GM23338 (cell line): ENCODE measurements at places on chromosomes 7 and 10. TPM values are rescaled to one million over a fixed set of nuclear protein-coding genes. Genes with fewer than 3 reads are reported as not detected.

GRCh38 chr10:76114581-76115001 is 683.2 kb downstream of the LRMDA start:
- no peaks in the 10 kb centered on the region for H3K36me3 ChIP-seq
- H3K27ac ChIP-seq, result no peak overlapping the region
- peaks cover 14% of the 10 kb centered on the region for H3K4me1 ChIP-seq
- H3K27me3 ChIP-seq, result peaks cover 18% of the 10 kb centered on the region; the same call in 1 of the 2 replicates
- no peak overlapping the region for H3K4me3 ChIP-seq
- DNase-seq, result no peak

Gene OR6V1
- total RNA-seq, result not detected in 2 replicates

Gene SH2D4B
- not detected in 2 replicates for total RNA-seq

GRCh38 chr7:131640686-131641085 is 84.3 kb upstream of the PODXL start:
- H3K27ac ChIP-seq, result no peak overlapping the region
- DNase-seq, result no peak
- H3K27me3 ChIP-seq, result no peaks in the 10 kb centered on the region
- H3K4me3 ChIP-seq, result no peak overlapping the region
- peaks cover 7% of the 10 kb centered on the region; the same call in 1 of the 2 replicates for H3K4me1 ChIP-seq
- no peaks in the 10 kb centered on the region for H3K36me3 ChIP-seq

DNA sequence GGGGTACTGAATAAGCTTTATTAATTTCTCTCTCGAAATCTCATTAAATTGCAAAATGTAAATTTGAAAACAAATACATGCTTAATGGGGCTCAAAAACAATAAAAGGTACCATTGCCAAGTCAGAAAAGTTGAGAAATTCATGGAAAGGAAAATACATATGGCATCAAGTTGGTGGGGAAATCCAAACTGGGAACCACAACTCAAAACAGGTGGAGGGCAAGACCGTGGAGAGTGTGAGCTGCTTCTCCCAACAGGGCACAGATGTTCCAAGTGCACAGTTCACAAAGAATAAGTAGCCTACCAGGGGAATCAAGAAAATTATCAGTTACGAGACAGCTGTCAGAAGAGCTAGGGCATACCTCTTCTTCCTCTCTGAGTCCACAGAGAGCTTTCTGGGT is 26.6 kb downstream of the MKX start:
- no peaks in the 10 kb centered on the region for H3K4me1 ChIP-seq
- H3K4me3 ChIP-seq, result no peak overlapping the region
- H3K27ac ChIP-seq, result no peak overlapping the region
- H3K36me3 ChIP-seq, result no peaks in the 10 kb centered on the region

GRCh38 chr10:22338931-22339330 is 6.4 kb upstream of the SPAG6 start:
- peaks cover 100% of the 10 kb centered on the region for H3K27me3 ChIP-seq
- peaks cover 32% of the 10 kb centered on the region for H3K4me1 ChIP-seq
- H3K4me3 ChIP-seq, result no peak overlapping the region
- H3K27ac ChIP-seq, result no peak overlapping the region

DNA sequence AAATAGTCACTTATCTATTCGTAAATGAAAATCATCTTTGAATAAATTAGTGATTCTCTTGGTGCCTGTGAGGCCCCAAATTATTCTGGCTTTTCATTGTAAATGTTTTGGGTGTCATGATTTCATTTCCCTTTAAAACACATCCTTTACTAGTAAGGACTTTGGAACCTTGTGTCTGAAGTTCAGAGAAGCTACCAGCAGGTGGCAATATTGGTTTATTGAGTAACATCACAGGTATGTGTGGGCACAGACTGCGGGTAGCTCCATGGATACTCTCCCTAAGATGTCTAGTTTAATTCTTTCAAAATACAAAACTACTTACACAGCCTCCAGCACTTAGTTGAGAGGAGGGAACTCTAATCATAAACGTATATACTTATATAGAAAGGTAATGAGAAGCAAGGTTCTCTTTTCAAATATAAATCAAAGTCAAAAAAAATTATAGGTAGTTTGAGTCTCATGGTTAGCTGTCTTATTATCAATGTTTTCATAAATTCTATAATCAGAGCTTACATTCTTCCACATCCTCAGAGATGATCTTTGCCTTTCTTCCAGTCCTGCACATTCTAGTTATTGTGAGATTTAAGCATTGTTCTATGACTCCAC is 449.6 kb downstream of the GRM8 start:
- H3K4me3 ChIP-seq, result no peak overlapping the region
- no peaks in the 10 kb centered on the region for H3K27me3 ChIP-seq
- no peaks in the 10 kb centered on the region for H3K4me1 ChIP-seq
- peak; percentile 92 for DNase-seq
- H3K27ac ChIP-seq, result no peak overlapping the region
- H3K36me3 ChIP-seq, result no peaks in the 10 kb centered on the region

DNA sequence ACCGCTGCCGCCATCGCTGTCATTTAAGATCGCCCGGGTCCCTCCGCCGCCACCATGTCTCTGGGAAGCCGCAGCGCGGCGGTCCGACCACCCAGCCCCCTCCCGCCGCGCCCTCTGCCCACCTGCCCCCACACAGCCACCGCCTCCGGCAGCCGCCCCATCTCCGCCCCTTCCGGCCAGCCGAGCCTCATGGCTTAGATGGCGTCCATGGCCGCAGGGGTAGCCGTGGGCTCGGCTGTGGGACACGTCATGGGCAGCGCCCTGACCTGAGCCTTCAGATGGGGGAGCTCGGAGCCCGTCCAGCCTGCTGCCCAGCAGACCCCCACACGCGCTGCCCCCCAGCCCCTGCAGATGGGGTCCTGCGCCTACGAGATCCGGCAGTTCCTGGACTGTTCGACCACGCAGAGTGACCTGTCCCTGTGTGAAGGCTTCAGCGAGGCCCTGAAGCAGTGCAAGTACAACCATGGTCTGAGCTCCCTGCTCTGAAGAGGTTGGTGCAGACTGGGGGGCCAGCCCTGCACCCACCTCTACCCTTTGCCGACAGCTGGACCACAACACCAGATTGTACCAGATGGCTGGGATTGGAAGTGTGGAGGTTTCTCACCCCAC is 38.0 kb upstream of the TARP start:
- H3K36me3 ChIP-seq, result no peaks in the 10 kb centered on the region
- no peaks in the 10 kb centered on the region for H3K27me3 ChIP-seq
- DNase-seq, result peak; percentile 76
- peak overlapping the region; percentile 51 for H3K4me3 ChIP-seq

DNA sequence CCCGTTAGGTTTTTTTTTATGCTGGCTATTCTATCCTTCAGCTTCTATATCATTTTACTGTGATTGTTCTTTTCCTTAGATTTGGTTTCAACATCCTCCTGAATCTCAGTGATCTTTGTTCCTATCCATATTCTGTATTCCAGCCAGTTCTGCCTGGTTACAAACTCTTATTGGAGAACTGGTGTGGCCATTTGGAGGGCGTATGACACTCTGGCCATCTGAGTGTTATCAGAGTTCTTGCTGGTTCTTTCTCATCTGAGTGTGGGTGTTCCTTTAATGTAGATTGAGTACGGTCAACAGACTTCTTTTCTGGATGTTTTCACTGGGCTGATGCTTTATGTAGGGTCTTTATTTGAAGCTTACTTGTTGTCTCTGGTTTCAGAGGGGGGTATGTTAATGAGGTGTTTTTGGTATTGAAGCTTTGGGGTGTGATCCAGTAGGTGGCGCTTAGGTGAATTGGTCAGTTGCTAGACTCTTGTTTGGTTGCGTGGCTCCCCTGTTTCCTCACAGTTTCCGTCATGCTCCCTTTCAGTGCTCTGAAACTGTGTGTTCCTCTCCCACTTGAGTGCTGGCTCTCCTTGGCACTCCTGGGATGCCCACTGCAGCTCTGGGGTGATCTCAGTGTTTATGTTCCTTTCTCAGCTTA is 80.7 kb downstream of the FANK1 start:
- no peak overlapping the region for H3K4me3 ChIP-seq
- no peaks in the 10 kb centered on the region for H3K36me3 ChIP-seq
- no peaks in the 10 kb centered on the region for H3K27me3 ChIP-seq
- peak; percentile 73 for DNase-seq
- no peak overlapping the region for H3K27ac ChIP-seq

Gene ZNF518A
- total RNA-seq, result 44.6 and 46.3 TPM in 2 replicates

- H3K27me3 ChIP-seq, result no peaks in the 10 kb centered on the region
- DNase-seq, result peak; percentile 50
- peaks cover 55% of the 10 kb centered on the region for H3K4me1 ChIP-seq
Observed at GRCh38 chr10:35416619-35417312, 80.5 kb downstream of the CCNY start.

- no peak overlapping the region for H3K4me3 ChIP-seq
- no peaks in the 10 kb centered on the region for H3K36me3 ChIP-seq
Observed at GRCh38 chr10:3911713-3912442, 126.9 kb upstream of the KLF6 start.

DNA sequence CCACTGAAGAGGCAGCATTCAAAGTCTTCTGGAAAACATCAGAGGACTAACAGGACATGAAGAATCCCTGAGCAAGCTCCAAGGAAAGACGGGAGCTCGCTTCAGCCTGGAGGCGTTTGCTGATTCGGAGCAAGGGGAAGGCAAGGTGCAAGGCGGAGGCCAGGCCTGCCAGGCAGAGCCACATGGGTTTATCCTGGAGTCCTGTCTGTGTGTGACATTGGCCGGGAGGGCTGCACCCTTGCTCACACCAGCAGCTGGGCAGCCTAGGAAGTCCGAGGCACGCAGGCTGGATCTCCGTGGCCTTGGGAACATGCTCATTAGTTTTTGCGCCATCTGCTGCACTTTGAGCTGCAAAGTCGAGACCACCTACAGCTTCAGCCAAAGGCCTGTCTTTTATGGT is 22.3 kb upstream of the LARP4B start:
- H3K4me3 ChIP-seq, result no peak overlapping the region
- no peak for DNase-seq
- no peaks in the 10 kb centered on the region for H3K36me3 ChIP-seq
- no peaks in the 10 kb centered on the region for H3K4me1 ChIP-seq

- DNase-seq, result no peak
- no peaks in the 10 kb centered on the region for H3K27me3 ChIP-seq
Observed at GRCh38 chr10:70306886-70307520, 23.2 kb upstream of the NPFFR1 start.

DNA sequence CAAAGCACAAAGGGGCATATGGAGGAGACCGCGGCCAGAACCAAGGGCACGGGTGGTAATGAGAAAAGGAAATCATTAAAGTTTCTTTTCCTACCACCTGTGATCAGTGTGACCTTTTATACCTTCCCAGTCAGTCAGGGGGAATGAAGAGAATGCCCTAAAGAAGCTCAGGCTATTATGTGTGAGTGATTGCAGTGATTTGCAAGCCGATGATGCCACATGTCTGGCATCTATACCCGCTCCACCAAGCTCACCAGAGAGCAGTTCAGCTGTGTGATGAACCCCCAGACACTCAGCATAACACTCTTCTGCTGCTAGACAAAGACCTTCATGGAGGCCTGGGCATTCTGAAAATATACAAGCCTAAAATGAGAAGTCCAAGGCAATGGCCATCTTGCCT is 106.2 kb upstream of the AGK start:
- DNase-seq, result no peak
- no peaks in the 10 kb centered on the region for H3K36me3 ChIP-seq
- no peaks in the 10 kb centered on the region for H3K4me1 ChIP-seq
- H3K27ac ChIP-seq, result no peak overlapping the region
- H3K4me3 ChIP-seq, result no peak overlapping the region

GRCh38 chr10:78934532-78934898 is 134.3 kb upstream of the ZMIZ1 start:
- peaks cover 9% of the 10 kb centered on the region for H3K4me1 ChIP-seq
- H3K4me3 ChIP-seq, result no peak overlapping the region
- H3K27me3 ChIP-seq, result no peaks in the 10 kb centered on the region

Gene FAM241B
- 6.7 and 8.7 TPM in 2 replicates for total RNA-seq

Gene SLC18A3
- 0.12 TPM in 1 of 2 replicates, not detected in the other for total RNA-seq

- H3K4me1 ChIP-seq, result peaks cover 4% of the 10 kb centered on the region
- DNase-seq, result peak; percentile 84
- H3K4me3 ChIP-seq, result 0 out of 2 replicates have a peak overlapping the region, but pooled peaks have one; percentile 4
- H3K27ac ChIP-seq, result no peak overlapping the region; the same call in 1 of the 2 replicates
- peaks cover 2% of the 10 kb centered on the region; the same call in 1 of the 2 replicates for H3K36me3 ChIP-seq
Observed at GRCh38 chr7:149477494-149478443, 16.9 kb upstream of the ZNF777 start.

Gene TUBAL3
- not detected in 2 replicates for total RNA-seq

GRCh38 chr7:19587291-19587690 is 121.5 kb downstream of the POLR1F start:
- no peaks in the 10 kb centered on the region for H3K4me1 ChIP-seq
- DNase-seq, result peak; percentile 63
- no peaks in the 10 kb centered on the region for H3K27me3 ChIP-seq
- H3K36me3 ChIP-seq, result no peaks in the 10 kb centered on the region
- no peak overlapping the region for H3K4me3 ChIP-seq

Gene ARID5B
- 1.3 and 1.5 TPM in 2 replicates for total RNA-seq

Gene HECW1
- 19.2 and 21.8 TPM in 2 replicates for total RNA-seq

DNA sequence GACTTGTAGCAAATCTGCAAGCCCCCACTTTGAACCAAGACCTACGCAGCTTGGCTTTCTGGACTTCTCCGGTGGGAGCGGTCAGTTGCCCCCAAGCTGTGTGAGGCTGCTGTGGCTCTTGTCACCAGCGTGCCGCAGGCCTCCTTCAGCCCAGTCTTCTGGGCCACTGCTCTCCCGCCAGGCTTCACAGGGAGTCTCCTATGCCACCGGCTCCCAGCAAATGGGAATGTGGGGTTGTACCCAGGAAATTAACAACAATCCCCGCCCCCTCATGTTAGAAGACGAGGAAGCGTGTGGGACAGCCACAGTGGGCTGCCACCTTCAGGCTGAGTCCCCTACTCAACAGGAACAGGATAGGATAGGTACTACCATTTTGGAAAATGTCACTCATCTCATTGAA is 4.2 kb downstream of the WDR86 start:
- DNase-seq, result no peak
- no peaks in the 10 kb centered on the region for H3K36me3 ChIP-seq
- peaks cover 7% of the 10 kb centered on the region for H3K4me1 ChIP-seq
- no peak overlapping the region for H3K27ac ChIP-seq

Gene AKR1C4
- not detected in 2 replicates for total RNA-seq

DNA sequence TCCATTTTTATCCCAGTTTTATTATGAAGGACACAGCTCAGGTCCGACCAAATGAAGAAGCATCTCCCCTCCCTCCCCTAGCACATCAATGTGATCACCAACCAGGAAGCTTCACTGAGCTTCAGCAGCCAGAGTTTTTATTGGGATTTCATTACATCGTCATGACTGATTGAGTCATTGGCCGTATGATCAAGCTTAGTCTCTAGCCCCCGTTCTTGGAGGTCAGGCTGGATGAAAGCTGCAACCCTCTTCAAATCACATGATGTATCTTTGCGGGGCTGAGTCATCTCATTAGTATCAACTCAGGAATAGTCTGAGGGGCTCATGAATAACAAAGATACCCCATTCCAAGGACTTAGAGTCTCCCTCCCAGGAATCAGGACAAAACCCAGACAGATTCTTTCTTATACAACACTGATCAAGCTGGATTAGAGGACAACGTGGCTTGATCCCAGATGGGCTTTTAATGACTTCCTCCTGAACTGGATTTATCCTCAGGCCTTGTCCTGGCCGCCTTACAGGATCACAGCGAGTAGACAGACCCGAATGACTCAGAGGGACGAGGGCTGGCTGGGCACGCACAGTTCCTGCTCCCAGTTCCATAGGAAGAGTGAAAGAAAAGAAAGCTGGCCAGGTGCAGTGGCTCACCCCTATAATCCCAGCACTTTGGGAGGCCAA is 14.5 kb downstream of the LIMK1 start:
- no peaks in the 10 kb centered on the region for H3K27me3 ChIP-seq
- peaks cover 17% of the 10 kb centered on the region for H3K4me1 ChIP-seq
- H3K27ac ChIP-seq, result 0 out of 2 replicates have a peak overlapping the region, but pooled peaks have one; percentile 45
- peaks cover 18% of the 10 kb centered on the region for H3K36me3 ChIP-seq

GRCh38 chr10:128963211-128964099 is 503.6 kb upstream of the MGMT start:
- H3K27me3 ChIP-seq, result no peaks in the 10 kb centered on the region
- H3K36me3 ChIP-seq, result no peaks in the 10 kb centered on the region; the same call in 1 of the 2 replicates
- no peak for DNase-seq
- no peak overlapping the region for H3K27ac ChIP-seq

GRCh38 chr10:19493917-19494316 is 322.3 kb upstream of the PLXDC2 start:
- H3K27ac ChIP-seq, result no peak overlapping the region
- no peaks in the 10 kb centered on the region for H3K27me3 ChIP-seq
- peak; percentile 19 for DNase-seq
- peaks cover 6% of the 10 kb centered on the region; the same call in 1 of the 2 replicates for H3K4me1 ChIP-seq
- H3K4me3 ChIP-seq, result no peak overlapping the region
